Activated naive CD4-positive, alpha-beta T cell (primary cell): ENCODE measurements at places on chromosomes 1 and 21.

DNA sequence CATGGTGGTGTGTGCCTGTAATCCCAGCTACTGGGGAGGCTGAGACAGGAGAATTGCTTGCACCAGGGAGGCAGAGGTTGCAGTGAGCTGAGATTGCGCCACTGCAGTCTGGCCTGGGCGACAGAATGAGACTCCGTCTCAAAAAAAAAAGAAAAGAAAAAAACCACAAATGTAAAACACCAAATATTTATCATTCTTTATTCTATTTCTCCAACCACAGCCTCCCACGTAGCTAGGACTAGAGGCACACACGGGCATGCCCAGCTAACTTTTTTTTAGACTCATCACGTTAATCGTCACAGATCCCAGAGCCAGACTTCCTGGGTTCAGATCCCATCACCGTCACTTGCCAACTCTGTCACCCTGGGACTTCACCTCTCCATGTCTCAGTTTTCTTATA lies 13.5 kb downstream of the DNAJC16 start:
- DNase-seq, result no peak

DNA sequence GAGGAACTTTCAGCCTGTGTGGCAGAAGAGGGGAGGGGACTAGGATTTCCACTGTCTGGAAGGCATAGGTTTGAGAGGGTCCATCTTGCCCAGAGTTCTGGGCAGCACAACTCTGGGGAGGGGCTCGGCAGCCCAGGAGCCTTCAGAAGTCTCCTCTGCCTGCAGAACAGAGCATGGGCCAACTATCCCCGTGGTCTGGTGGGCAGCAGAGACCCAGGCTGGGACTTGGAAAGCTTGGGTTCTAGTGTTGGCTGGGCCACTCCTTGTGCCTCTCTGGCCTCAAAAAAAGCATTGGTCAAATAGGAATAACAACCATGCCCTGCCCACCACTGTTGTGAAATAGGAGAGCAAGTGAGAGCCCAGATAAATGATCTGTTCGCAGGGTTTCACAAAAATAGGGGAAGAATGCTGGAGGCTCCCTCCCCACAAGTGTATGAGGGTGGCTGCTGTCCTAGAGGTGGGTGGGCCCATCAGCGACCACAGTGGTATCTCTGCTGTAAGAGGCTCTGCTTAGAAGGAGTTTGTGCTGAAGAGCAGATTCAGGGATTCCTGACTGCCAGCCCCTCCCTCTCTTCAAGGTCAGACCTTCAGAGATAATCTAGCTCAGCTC lies 8.9 kb downstream of the EPHA10 start:
- DNase-seq, result no peak

GRCh38 chr1:245026247-245026646 lies 128.5 kb upstream of the KIF26B start:
- DNase-seq, result no peak

DNA sequence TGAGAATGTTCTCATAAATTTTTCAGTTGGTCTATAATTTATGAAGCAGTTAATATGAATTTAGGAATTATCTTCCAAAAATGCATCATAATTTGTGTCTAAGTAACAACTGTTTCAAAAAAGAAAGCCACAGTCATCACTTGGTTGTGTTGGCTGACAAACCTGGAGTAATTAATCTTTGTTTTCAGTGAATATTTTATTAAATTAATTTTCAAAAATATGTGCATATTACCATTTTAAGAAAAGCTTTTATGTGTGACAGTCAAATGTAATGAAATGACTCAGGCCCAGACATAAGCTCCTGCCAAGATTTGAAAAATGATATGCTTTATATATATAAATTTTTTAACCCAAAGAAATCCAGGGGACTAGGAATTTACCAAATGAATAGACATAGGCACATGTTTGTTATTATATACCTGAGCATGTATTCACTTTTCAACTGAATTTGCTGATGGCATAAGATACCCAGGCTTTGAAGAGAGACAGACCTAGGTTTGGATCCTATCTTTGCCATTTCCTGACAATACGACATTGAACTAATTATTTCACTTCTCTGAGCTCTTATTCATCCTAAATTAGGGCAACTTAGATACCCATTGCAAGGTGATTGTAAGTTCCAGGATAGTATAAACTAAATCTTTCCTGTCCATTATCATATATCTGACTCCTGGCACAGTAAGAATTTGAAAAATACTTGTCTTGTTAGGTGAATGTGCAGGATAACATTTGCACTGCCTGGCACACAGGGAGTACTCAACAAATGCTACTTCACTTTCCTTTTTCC lies 729.5 kb upstream of the ADGRL2 start:
- DNase-seq, result no peak

DNA sequence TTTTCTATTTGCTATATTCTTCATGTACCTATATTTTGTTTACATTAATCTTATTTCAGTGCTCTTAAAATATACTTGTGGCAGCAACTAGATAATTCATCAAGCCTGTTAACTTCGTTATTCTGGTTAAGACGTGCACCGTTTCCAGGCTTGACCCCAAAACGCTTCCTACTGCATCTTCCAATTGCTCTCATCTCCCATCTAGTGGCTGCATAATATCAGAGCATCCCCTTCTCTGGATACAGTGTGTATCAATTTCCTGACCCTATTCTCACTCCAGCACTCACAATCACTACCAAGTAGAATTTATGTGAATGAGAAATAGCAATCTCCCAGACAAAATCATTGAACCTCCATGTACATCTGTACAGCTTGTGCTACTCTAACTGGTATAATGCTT lies 1280.3 kb upstream of the B3GALT2 start:
- DNase-seq, result no peak

DNA sequence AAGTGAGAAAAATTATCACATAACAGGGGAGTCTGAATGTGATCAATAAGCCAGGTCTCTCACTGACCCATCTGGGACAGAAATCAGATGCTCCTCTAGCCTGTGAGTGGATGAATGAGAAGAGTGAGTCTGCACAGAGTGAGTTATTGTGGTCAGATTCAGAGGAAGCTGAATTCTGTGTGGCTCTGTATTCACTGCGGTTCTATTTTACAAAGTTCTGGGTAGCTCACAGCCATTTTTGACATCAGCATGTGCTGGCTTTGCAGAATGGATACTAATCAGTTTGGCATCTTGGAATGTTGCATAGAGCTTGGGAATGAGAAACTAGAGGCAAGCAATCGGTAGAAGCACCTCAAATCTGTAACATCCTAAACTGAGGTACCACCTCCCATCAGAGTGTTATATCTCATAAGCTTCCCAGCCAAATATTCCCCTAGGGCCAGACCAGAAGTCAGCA lies 3.8 kb downstream of the COLGALT2 start:
- no peak for DNase-seq

DNA sequence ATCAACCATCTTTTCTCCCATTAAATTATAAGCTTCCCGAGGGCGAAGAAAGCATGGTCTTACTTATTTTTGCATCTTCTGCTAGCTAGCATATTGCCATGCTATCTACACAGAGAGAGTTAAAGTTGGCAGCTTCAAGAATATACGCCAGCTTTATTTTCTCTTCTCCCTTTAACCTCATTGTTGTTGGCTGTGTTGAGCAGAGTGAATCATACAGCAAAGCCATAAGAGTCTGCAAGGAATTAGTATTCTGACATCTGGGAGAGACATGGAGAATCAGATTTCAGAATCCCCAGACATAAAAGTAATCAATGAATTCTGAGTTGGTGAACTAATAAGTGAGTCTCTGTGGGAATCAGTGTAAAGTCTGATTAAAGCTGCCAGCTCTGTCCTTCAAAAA lies 649.6 kb upstream of the PTBP2 start:
- DNase-seq, result no peak

DNA sequence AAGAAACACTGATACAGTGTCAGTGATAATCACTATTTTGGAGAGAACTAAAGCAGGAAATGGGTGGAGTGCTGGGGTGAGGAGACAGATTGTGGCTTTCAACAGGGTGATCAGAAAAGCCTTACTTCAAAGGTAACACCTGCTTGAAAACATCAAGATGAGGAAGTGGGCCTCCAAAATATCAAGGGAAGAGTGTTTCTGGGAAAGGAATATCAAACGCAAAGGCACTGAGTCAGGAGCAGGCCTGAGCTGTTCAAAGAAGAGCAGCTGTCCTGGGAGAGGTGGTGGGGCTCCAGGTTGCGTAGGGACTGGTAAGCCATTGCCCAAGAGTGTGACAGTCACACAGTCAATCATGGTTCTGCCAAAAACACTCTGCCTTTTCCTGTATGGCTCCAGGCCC lies 47.1 kb upstream of the ATP1A1 start:
- DNase-seq, result peak; percentile 31

DNA sequence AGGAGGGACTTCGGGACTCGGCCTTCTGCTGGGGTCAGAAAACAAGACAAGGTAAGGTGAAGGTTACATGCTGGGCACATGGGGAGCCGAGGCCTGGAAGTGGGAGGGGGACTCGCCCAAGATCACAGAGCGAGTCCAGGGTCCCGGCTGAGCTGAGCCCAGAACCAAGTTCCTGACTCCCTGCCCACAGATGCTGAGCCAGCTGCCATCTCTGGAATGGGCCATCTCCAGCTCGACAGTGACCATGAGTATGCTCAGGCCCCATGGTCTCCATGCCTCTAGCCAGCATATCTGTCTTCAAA lies 26.7 kb upstream of the EDN2 start:
- no peak for DNase-seq

DNA sequence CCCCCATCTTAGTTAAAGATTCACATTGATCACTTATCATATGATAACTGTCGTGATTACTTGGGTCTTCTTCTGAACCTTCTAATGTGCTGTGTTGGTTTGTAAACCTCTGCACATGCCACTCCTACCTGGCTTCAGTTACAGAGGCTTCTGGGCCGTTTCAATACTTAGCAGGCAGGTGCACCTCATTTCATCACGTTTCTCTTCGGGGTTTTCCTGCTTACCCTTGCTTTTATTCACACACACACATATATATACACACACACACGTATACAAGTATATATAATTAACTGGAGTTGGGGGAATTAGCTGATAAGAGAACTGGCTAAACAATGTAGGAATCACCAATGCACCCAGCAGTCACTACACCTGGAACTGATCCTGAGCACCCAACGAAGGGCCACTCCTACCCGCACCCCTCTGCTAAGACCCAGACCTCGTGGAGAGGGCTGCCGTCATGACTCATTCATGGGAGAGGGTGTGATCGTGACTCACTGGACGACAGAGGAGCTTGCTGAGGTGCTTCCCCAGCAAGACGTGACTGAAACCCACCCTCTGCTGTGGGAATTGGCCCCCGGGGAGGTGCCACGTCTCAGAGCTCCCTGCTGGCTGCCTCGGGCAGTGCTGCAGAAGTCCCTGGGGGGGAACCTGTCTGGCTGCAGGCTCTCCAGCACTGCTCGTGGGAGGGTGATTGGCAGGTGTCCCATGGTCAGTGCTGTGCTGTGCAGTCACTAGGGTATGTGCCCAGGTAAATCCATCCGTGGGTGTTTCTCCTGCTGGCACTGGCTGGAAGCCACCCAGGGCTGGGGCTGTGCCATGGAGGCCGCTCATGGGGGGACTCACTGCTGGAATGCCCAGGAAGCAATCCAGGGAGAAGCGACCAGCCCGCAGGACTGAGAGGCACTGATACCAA lies 166.6 kb downstream of the DYRK1A start:
- DNase-seq, result no peak
